Uterus (tissue), 4 donors: ENCODE measurements at places on chromosomes 3 and 15. TPM values are rescaled to one million over a fixed set of nuclear protein-coding genes. Genes with fewer than 3 reads are reported as not detected.

Gene ATP10A
- total RNA-seq, result 1.4 TPM

Gene MUC20
- 17.6 TPM for total RNA-seq

GRCh38 chr15:72562878-72563277 lies 88.7 kb downstream of the ARIH1 start:
- no peak for DNase-seq

DNA sequence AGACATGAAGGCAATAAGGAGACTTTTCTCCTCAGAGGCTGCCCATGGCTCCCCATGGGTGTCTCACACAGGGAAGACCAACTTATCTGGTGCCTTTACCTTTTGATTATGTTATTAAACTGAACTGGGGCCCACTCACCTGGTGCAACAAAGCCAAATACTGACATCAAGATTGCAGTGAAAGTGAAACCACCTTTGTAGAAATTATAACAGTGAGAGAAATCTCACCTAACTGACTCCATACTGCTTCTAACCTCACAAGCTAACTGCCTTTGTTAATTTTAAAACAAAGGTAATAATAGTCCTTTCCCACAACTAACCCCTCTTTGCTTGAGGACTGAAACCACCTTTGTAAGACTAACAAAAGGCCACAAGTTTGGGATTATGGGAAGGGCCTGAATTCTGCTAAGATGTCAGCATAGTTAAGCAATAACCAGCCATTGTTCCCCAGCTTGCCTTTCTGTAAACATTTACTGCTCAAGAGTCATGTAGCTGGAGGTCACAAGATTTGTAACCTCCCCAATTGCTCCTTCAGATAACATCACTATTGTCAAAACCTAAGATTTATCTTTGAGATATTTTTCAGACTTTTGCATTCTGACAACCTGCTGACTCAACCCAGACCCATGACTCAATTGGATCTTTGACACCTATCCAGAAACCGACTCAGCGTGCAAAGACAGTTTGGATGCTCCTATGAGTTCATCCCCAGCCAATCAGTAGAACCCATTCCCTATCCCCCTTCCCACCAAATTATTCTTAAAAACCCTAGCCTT lies 420.3 kb upstream of the CFAP20DC start:
- no peak for DNase-seq

- DNase-seq, result no peak
These were observed 49.1 kb downstream of the C2CD4A start for GRCh38 chr15:62115847-62116246.

GRCh38 chr3:178761461-178761860 lies 225.2 kb downstream of the KCNMB2 start:
- no peak for DNase-seq

DNA sequence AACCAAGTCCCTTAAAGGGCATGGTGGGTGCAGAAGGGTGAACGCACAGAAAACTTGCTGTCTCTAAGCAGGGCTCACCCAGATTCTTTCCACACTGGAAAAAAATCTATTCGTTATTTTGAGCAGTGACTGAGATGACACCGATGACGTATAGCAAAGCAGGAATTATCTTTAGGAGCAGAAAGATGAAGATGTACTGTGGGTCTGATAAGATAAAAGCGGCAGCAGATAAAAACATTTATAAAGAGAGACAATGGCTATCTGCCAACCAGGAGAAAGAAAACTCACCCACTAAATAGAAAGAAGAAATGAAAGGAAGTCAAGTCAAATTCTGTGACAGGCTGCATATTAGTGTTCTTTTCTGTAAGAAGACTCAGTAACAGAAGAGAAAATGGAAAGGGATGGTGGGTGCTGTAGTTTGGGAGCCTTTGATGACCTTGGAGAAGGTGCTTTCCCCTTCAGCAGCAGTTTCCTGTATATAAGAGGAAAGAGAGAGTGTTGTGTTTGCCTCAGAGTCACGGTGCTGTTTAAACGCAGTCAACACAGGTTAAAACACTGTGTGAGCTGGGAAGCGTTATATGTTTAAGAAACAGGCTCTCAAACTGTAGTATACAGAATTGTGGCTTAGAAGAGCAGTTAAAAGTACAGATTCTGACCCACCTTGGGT lies 111.6 kb downstream of the AQP9 start:
- no peak for DNase-seq

- no peak for DNase-seq
These were observed 25.8 kb upstream of the PSMD6 start for GRCh38 chr3:64049136-64049535.

- DNase-seq, result no peak
These were observed 33.2 kb downstream of the RAB27A start for GRCh38 chr15:55256281-55257011.

- no peak for DNase-seq
These were observed 259.0 kb downstream of the MECOM start for GRCh38 chr3:169404520-169404890.

DNA sequence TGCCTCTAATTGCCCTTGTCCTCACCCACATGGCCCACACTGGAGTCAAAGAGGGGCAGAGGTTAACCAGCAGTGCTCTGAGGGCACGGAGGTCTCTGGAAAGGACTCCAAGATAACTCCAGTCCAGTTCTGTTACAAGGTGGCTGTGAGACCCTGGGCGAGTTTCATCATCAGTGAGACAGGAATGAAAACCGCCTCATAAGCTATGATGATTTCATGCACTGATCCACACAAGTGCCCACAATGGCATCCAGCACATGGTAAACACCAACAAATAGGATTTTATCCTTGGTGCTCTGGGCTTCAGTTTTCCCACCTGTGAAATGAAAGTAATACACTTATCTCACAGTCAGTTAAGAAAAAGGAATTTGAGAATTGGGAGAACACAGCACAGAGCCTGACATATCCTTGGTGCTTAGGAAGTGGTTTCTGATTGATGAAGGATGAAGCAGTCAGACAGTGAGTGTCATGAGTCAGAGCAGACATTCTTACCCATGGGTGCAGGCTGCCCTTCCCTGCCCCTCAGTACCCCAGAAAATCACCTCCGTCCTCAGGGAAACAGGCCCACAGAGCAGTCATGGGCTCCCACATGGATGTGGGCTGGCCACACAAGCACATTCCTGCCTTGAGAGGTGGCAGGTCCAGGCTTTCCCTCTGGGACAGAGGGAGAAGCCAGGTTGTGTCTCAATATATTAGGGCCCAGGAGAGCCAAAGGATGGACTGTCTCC lies 48.4 kb downstream of the DAPK2 start:
- DNase-seq, result no peak
